ENCODE measurements at places on chromosomes 2 and 18.

DNA sequence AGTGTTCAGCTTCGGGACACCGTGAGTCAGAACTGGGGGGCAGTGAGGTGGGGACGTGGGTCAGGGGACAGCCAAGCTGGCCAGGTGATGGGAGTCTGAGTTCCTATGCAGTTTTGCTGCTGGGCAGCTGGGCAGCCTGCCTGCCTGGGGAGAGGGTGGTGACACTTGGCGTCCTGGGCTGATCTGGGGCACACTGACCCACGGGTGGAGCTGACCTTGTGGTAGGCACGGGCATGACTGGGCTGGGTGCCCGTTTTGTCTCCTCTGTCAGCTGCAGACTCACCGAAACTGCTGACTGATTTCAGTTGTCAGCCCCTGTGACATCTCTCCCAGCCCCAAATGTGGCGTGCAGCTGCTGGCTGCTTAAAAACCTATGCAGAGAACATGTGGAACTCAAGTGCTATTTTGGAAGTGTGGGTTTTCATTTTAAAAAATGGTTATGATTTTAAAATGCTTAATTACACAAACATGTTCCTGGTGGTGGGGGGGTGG lies 32.6 kb upstream of the E2F6 start:
- no peak for DNase-seq

GRCh38 chr18:79698668-79699335 lies 19.2 kb downstream of the CTDP1 start:
- DNase-seq: no peak

DNA sequence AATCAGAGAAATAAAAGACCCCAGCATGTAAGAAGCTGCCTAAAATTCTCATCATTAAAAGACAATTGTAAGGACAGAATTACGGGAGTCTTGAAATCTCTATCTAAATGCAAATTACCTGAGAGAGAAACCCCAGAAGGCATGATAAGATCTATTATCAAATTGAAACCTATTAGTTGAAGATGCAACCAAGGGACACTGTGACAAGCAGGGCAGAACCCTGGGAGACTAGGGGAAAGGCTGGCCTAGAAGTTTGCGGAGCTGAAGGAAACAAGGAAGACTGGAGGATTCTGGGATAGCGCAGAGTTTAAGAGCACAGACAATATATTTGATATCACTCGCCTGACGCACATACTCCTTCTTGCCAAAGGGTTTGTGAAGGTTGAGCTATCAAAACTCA lies 319.5 kb upstream of the CHAC2 start:
- no peak for DNase-seq

- DNase-seq: no peak
Measured at GRCh38 chr18:44733069-44733753, 52.5 kb downstream of the SETBP1 start.

DNA sequence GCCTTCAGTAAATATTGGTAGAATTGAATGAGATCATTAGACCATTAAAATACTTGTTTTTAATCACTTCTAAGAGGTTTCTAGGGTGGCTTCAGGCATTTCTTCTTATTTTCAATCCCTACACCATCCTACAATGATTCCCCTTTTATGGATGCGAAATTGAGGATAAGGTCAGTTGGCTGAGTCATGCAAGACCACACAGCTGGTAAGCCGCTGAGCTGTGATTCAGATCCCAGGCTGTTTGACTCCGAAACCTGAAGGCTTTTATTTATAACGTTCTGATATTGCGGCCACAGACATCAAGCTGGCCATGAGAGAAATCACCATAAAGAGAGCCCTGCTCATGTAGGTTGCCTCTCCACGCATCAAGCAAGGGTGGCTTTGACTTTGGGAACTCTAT lies 133.4 kb downstream of the VAPA start:
- DNase-seq: no peak

DNA sequence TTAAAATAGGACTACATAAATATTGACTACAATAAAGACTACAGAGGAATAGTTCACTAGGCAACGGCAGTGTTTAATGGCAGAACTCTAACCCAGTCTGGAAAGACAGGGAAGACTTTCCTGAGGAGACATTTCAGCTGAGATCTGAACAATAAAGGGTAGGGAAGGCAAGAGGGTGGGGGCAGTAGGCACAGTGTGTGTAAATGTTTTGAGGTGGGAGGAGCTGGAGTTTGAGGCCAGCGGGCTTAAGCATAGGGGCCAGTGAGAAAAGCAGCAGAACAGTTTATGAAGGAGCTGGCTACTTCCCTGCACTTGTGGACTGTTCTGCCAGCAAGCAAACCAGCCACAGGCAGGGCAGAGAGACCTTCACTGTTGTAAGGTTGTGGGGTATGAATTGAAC lies 76.6 kb upstream of the UGP2 start:
- no peak for DNase-seq

All from left renal pelvis (tissue), 4 donors.